Coronary artery (tissue), 2 donors: ENCODE measurements at places on chromosomes 3 and 15.
A peak's percentile ranks its signal among the peaks of the same experiment; 100 is the strongest.

DNA sequence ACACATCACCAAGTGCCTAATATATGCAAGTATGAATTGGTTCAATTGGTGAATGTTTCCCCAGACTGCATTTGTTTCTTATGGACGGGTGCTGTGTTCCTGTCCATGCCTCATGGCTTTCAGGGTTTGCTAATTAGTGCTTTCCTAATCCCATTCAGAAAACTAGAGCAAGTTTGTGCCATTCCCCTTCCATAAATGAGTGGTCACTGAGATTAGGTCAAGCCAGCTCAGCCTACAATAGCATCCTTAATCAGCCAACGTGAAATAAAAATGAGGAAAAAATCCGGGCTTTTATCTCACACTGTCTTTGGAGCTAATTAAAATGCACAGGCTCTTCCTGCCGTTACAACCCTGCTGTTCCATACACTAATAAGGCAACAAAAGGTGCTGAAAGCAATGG lies 788.8 kb downstream of the ROBO1 start:
- no peak for DNase-seq

GRCh38 chr15:71290881-71291635 lies 175.8 kb downstream of the THSD4 start:
- DNase-seq: no peak

GRCh38 chr3:79310016-79310415 lies 457.8 kb downstream of the ROBO1 start:
- DNase-seq: no peak

GRCh38 chr15:98813951-98814350 lies 165.6 kb downstream of the IGF1R start:
- DNase-seq: no peak

DNA sequence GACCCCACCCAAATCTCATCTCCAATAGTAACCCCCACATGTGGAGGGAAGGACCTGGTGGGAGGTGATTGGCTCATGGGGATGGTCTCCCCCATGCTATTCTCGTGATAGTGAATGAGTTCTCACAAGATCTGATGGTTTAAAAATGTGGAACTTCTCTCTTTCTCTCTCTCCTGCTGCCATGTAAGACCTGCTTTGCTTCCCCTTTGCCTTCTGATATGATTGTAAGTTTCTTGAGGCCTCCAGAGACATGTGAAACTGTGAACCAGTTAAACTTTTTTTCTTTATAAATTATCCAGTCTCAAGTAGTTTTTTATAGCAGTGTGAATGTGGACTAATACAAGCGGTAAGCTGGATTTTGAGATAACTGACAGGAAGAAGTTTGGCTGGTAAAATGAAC lies 60.3 kb upstream of the MBNL1 start:
- DNase-seq: no peak

- DNase-seq: no peak
Observed at GRCh38 chr3:57752307-57752706, 3.8 kb upstream of the SLMAP start.

DNA sequence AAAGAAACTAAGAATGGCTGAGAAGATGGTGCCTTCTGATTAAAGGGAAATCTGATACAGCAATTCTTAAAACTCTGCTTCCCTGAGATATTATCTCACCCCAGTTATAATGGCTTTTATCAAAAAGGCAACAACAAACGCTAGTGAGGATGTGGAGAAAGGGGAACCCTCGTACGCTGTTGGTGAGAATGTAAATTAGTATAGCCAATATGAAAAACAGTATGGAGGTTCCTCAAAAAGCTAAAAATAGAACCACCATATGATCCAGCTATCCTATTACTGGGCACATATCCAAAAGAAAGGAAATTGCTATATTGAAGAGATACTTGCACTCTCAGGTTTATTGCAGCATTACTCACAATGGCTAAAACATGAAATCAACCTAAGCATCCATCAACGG lies 65.1 kb downstream of the GOLIM4 start:
- DNase-seq: no peak

DNA sequence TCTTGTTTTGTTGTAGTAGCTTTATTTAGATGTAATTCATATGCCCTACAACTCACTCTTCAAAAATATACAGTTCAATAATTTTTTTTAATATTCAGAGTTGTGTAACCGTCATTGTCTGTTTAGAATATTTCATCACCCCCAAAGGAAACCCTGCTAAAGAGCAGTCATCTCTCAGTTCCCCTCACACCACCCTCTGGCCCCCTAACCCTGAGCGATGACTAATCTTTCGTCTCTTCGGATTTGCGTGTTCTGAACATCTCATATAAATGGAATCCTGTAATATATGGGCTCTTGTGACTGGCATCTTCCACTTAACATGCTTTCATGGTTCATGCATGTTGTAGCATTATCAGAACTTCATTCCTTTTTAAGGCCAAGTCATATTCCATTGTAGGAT lies 183.8 kb downstream of the ATG7 start:
- no peak for DNase-seq

- no peak for DNase-seq
Observed at GRCh38 chr15:81897057-81897677, 148.7 kb downstream of the MEX3B start.

DNA sequence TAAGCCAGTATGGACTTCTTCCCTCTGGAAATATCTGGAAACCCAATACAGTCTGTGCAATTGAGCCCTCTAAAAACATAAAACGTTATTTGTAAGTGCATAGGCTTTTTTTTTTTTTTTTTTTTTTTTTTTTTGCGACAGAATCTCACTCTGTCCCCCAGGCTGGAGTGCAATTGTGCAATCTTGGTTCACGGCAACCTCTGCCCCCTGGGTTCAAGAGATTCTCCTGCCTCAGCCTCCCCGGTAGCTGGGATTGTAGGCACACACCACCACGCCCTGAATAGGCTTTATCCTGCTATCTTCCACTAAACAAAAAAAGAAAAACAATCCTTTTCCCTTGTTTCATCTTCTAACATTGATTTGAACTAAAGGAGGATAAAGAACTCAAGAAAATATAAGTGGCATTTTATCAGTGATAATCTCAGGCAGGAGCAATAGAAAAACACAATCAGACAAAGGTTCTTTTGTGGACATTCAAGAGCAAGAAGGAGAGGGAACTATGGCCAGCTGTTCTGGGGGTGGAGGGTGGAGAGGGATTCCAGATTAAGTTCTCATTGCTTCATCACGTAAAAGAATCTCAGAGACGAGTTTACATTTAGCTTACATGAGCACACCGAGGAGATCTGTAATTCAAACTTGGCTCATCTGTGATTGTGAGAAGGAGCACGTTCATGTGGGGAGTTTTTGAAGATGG lies 68.6 kb downstream of the ITGB5 start:
- no peak for DNase-seq

GRCh38 chr3:171284308-171285075 lies 175.7 kb downstream of the TNIK start:
- DNase-seq: no peak

DNA sequence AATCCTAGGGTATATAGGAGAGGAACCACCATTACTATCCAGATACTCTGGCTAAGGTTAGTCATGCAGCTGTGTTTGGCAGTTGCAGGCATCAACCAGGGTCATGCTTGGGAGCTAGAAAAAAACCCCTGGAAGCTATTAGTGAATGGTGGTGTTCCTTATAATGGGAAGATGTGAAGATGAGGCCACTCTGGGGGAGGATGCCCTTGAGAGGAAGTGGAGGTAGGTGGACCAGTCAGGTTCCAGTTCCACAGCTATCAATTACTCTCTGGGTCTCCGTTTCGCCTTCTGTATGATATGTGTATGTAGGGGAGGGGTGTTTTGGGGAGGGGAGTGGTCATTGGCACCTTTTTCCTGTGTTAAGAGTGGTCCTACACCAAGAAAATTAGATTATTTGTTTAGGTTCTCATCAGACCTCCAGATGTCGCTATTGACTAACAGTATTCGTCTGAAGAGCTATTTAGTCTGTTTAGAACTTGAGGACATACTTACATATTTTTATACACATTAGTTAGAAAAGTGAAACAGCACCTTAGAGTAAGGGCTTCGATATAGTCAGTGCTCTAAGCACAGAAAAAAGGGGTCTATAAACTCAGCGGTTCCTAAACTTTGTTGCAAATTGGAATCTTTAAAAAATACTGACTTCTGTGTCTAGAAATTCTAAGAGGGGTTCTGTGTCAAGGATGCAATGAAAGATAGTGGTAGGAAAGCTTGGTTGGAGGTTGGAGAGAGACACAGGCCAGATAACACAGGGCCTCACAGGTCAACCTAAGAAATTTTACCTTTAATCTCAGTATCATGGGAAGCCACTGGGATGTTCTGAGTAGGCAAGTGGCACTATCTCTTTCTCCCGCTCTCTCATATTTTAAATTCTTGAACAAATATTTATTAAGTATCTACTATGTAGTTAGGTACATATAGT lies 9.1 kb upstream of the HPS3 start:
- DNase-seq: no peak

DNA sequence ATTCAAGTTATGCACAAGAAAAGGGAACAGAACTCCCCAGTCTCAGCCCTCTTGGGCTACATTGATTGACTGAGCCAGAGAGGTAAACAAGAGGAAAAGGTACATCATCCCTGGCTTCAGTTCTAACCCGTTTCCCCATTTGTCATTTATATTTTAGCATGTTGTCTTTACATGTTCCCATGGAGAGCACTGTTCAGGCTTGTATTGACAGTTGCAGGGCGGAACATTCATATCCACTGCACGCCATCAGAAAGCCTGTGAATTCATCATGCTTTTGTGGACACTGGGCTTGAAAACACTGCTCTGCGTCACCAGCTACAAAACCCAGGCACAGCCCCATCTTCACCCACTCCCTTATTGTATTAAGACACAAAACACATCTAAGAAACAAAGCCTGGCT lies 240.9 kb upstream of the EIF1B start:
- DNase-seq: no peak

GRCh38 chr15:92163641-92164040 lies 230.0 kb upstream of the ST8SIA2 start:
- DNase-seq: no peak

GRCh38 chr15:66180531-66181097 lies 72.9 kb downstream of the MEGF11 start:
- DNase-seq: no peak

DNA sequence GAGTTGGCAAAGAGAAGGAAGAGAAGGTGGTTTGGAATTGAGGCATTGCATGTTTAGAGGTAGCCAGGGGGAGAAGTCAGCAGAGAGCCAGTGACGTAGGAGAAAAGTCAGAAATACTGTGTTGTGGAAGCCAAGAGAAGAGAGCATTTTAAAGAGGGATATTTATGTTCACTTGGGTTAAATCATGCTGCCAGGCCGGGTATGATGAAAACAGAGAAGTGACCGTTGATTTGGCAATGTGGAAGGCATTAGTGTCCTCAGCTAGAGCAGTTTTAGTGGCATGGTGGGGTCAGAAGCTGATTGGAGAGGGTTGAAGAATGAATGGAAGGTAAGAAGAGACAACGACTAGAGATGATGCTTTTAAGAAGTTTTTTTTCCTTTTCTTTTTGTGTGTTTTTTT lies 24.5 kb downstream of the RASA2 start:
- no peak for DNase-seq

- DNase-seq: no peak
Observed at GRCh38 chr3:37147666-37148065, 26.7 kb downstream of the LRRFIP2 start.

GRCh38 chr3:194485881-194486539 lies 792 bp downstream of the ATP13A3 start:
- peak; percentile 80 for DNase-seq

- DNase-seq: no peak
Observed at GRCh38 chr3:71310359-71310979, 273.1 kb downstream of the FOXP1 start.

DNA sequence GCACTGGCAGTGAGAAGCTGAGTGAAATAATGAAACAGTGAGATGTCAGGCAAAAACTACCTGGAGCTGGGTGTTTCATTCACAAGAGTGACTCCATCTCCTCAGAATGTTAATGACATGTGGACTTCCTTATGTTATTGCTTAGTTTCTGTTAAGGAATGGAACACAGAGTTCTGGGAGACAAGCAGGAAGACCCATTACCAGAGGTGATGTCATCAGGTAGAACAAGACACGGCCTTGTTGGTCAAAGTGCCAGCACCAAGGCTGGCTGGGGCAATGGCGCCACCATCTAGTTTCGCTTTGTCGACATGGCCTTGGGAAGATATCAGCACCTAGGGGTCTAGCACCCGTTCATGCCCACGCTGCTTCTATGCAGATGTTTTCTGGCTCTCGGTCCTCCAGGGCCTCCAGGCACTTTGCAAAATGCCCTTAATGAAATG lies 252.2 kb downstream of the FAM43A start:
- DNase-seq: no peak

DNA sequence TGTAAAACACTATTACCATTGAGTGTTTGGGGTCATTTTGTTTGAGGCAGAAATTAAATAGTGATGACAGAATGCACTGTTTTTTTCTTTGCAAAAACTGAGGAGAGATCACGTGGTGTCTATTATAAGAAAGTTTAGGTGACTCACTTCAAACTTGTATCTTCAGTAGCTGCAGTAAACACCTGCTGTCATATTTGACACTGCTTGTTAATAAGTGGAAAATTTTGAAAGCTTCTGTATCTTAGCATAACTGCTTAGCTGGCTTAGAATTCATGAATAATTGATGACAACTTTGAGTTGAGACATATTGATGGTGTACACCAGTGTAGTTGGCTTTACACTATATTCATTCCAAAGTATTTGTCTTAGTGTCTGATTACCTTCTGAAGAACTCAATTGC lies 29.7 kb upstream of the MDFIC2 start:
- DNase-seq: no peak
